ENCODE measurements at places on chromosomes 2 and 18. TPM values are rescaled to one million over a fixed set of nuclear protein-coding genes. Genes with fewer than 3 reads are reported as not detected.

DNA sequence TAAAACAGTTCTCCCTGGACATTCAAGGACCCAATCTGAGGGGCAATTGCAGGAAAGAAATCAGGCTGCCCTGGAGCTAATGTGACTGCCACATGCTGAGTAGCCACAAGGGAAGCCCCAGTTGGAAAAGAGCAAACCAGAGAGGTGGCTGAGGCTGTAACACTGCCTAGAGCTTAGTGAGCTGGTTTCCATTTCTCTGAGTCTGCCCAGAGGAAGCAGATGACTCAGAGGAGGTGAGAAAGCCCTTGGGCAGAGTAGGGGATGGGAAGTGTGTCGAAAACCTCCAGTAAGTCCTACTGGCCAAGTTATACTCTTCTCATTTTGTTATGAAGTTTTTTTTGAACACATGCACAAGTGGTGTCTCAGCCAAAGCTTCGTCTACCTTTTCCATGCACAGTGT, 753.0 kb downstream of the CNTNAP5 start:
- no peak for DNase-seq

Gene CYS1
- 1.6 TPM for total RNA-seq

GRCh38 chr2:201406077-201406662, 45.1 kb downstream of the TRAK2 start:
- no peak for DNase-seq

GRCh38 chr2:39433586-39434195, 3.4 kb downstream of the MAP4K3 start:
- no peak for DNase-seq

GRCh38 chr2:40348038-40348437, 103.9 kb downstream of the SLC8A1 start:
- DNase-seq, result no peak

Gene PLB1
- 7.6 TPM for total RNA-seq

DNA sequence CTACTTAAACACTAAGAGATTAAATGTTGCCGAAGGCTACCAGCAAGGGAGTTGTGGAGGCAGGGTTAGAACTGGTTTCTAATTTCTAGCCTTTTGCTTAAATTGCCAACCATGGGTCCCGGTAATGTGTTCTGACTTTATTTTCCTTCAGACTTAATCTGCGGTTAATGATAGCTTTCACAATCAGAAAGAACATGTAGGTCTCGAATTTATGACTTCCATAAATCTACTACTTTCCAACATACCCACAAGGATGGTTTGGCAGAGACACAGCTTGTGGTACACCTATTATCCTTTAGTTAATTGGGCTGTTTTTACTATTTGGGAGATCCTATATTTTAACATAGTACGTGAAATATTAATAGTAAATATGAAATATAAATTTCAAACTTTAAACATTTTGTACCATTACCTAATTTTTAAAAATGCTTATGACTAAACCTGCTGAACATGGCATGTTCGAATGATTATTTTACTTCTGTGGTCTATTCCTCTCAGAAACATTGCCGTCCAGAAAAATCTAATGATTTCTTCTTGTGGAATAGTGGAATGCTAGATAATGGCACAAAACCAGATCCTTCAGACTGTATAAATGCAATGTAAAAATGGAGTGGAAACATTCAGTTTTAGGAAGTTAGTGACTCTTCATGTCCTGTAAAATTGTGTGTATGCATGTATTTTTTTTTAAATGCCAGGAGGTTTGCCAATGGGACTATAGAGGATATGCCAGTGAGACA, 41.3 kb downstream of the PARD3B start:
- DNase-seq, result no peak

- DNase-seq, result no peak
These were observed 111.4 kb upstream of the TEX51 start for GRCh38 chr2:126787289-126787688.

Gene FTCDNL1
- total RNA-seq, result 1.9 TPM

Gene MOB4
- 22.5 TPM for total RNA-seq

- DNase-seq, result no peak
These were observed 893.5 kb upstream of the ZEB2 start for GRCh38 chr2:145413261-145414030.

- no peak for DNase-seq
These were observed 20.7 kb upstream of the OSBPL6 start for GRCh38 chr2:178173657-178174056.

DNA sequence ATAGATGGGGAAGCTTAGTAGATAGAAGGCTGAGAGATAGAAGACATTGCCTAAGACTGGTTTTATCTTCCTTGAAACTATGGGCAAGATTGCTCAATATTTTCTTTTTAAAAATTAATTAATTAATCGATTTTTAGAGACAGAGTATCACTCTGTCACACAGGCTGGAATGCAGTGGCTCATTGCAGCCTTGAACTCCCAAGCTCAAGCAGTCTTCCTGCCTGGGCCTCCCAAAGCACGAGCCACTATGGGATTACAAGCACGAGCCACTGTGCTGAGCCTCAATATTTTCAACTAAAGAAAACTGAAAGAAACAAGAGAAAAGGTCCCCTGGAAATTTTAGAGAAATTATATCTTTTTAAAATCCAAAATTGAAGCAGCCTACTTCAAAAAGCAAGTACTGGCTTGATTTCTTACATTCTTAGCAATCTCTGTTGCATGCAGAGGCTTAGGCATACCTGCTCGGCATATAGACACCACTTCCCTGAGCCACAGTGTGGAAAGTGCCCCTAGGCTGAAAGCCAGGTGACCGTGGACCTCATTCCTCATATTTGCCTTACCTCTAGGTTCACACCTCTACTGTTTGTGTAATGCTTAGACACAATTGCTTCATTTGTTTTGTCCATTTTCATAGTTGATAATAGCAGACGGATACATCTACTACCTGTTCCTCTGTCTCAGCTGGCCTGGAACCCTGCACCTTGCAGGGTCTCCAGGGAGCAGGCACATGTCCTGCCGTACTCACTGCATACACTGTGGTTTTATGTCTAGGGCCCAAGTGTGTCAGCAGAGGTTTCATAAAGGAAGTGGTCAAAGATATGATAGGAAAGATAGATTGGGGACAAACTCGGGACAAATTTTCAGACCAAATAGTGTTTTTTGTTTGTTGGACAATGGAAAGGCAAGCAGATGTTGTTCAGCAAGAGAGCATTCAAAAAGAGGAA, 166.5 kb upstream of the ALPP start:
- no peak for DNase-seq

GRCh38 chr2:176160251-176160985, 3.3 kb downstream of the HOXD3 start:
- no peak for DNase-seq
